IMR-90 (cell line): ENCODE measurements at places on chromosomes 2 and 18. TPM values are rescaled to one million over a fixed set of nuclear protein-coding genes. Genes with fewer than 3 reads are reported as not detected.
A peak's percentile ranks its signal among the peaks of the same experiment; 100 is the strongest.

- peak; percentile 68 for DNase-seq
Measured at GRCh38 chr18:59056706-59057492, 82.8 kb upstream of the SEC11C start.

GRCh38 chr2:138335036-138335435, 166.5 kb upstream of the SPOPL start:
- no peak for DNase-seq

GRCh38 chr2:163799807-163800206, 64.0 kb upstream of the FIGN start:
- DNase-seq = no peak

- no peak for DNase-seq
Measured at GRCh38 chr18:911025-911424, 6.4 kb downstream of the ADCYAP1 start.

GRCh38 chr2:10400978-10401951, 46.9 kb downstream of the ODC1 start:
- DNase-seq = no peak

DNA sequence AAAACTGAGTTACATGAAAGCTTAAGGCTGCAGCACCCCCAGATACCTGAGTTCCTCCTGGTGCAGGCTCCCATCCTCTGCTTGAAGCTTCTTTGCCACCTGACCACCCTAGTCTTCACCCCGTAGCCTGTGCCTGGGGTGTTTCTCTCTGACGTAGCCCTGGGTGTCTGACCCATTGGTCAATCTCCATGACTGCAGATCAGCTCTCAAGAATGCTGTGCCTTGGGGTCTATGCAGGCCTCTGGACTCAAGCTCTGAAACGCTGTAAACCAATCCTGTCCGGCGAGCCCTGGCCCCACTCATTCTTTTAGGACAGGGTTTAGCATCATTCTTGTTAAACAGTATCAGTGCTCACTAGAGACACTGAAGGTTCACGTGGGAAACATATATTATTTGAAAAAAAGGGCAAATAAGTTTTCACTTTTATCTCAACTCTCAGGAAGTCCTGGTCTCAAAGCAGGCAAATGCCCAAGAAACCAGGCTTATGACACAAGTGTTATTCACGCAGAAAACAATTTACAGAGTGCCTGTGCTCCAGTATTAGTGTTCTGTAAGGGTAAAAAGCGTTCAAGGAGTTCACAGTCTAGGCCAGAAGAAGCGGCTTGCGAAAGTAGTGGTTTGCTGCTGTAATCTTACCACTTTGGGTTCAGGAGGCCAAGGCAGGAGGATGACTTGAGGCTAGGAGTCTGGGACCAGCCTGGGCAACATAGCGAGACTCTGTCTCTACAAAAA, 22.8 kb upstream of the PPP4R1 start:
- DNase-seq = peak; percentile 57

GRCh38 chr2:242020196-242021004, 150.9 kb downstream of the RTP5 start:
- DNase-seq = no peak

- no peak for DNase-seq
Measured at GRCh38 chr2:37154785-37155184, 2.0 kb downstream of the EIF2AK2 start.

DNA sequence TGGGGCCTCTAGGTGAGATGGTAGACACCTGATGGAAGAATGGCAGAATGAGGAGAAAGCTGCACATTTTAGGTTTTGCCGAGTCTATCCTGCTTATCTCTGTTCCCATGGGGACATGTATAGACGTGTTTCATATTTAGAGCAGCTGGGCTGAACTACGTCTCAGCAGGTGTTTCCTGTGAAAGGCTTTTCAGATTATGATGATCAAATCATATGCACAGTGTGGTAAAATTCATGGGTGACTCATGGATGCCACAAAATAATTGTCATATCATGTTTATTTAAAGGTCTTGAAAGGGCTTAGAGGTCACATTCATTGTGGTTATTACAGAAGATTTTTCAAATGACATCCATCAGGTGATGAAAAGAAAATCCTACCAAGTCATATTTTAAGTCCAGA, 90.5 kb downstream of the ICOS start:
- DNase-seq = peak; percentile 13

- DNase-seq = no peak
Measured at GRCh38 chr2:180307096-180307495, 300.0 kb upstream of the CWC22 start.

DNA sequence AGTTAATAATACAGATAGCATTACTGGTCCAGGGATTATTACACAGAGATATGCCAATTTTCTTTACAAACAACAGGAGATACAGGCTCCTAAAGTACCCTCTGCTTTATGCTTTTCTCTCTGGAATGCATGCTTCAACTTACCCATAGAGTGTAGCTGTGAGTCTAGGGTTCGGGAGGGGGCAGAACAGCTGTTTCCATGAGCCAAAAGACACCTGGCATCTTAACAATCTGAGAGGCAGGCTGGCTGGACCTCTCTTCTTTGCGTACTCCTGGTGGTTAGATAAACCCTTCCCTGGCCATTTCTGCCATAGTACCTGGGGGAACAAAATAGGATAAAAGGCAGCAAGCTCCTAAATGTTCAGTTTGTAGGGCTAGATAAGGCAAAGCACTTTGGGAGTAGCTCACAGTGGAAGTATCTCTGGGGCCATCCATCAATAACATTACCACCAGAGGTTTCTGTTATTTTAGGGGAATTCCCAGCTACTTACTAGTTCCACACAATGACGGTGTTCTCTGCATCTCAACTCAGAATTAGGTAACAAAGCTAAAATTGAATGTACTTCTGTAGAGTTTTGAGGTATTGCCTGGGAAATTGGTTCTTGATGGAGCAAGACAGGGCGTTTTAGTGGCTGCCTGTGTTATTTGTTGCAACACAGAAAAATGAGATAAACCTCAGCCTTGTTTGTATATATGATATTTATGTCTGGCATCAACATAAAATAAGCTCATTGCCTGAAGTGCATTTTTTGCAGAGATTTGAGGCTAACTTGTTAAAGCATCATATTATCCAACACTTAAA, 6.2 kb upstream of the CCDC85A start:
- DNase-seq = no peak

DNA sequence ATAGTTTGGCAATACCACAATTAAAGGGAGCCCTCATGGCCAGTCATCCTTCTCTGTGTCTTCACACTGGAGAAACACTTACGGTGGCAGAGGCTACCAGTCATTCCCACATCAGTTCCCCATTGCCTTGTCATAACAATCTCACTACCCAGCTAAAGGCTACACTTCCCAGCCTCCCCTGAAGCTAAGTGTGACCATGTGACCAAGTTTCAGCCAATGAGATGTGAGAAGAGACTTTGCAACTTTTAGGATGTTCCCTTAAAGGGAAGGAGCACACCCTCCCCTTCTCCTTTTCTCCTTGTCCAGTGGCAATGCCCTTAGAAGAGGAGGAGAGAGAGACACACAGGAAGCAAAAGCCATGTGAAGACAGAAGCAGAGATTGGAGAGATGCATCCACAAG, 89.0 kb upstream of the RAB12 start:
- no peak for DNase-seq

DNA sequence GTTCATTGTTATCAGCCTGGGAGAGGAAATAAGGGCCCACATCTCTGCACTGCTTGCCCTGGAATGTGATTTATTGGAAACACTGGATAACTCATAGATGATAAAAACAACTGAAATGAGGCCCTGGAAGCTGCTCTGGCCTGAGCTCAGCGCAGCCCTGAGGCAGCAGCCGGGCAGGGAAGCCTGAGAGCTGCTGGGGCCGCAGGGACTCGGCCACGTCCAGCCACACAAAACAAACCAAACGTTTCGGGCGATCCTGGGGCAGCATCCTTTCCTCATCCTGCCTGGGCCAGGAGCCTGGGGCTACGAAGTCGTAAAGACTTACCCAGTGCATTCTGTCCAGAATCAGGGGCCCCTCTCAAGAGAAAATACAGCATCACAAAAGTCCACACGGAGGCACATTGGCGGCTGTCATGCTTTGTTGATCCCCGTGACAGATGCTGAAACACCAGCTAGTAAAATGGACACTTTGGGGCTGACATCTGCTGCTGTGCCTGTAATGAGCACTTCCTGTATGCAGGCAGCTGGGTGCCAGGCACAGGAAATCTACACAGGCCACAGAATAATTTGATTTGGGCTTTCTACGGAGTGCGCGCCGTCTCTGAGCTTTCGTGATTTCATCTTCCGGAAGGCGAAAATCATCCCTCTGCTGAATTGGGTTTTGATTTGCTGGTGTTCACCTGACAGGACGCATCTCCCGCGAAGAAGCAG, 250.6 kb downstream of the EIPR1 start:
- no peak for DNase-seq

DNA sequence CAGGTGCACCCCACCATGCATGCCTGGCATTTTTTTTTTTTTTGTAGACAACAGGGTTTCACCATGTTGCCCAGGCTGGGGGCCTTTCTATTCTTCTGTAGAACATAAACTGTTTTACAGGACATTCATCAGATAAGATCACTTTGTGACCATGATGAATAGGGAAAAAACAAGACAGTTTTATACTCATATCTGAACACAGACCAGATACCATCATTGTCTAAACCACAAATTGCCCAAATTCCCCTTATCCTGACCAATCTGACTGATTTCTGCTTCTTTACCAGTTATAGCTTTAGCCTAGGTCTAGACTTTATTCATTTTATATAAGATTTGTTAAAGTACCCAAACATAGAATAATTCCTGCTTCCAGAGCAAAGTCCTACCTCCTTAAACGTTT, 1699.3 kb upstream of the TMEFF2 start:
- DNase-seq = no peak

DNA sequence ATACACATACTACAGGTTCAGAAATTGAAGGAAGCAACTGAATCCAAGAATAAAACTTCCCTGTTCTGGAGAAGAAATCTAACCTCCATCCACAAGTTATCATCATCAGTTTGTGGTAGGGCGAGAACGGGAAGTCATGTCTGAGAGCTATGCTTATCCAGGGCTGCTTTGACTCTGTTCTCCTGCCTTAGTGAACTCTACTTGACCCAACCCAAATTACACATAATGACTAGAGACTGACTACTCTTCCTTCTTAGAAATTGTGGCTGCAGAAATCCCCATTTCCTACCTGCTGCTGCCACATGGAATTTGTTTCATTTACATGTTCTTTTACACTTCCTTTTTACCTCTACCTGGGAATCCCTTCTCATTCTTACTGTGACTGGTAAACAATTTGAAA, 1102.6 kb upstream of the PIK3C3 start:
- no peak for DNase-seq

DNA sequence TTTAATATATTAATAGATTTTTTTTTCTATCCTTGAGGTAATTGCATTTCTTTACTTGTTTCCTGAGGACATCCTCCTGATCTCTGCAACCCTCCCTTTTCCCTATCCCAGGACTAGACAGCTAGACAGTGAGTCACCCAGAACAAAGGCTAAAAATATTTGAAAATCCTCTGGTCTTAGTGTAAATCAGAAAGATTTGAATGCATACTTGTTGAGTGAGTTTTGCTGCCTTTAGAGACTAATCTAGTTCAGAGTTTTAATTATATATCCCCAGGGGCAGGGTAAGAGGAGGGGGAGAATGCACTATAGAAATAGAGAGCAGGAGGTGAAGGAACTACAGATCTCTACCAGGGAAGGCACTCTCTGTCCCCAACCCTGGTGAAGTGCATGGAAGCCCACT, 202.3 kb upstream of the TCF4 start:
- DNase-seq = peak; percentile 90

DNA sequence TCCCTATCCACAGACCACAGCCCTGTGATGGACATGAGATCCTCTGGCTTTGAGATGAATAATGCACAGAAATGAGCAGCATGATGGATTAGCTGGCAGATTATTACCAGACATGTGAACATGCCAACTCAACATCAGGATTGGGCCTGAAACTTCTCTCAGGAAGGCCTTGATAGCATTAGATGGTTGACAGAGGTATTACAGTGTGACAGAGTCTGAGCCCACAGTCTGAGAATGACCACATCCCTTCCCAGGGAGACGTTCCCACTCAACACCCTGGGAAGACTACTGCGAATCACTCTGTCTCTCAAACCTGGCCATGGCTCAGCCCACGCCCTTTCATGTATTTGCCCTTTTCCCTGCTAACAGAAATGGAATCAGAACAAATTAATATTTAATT, 66.9 kb downstream of the BCL11A start:
- no peak for DNase-seq

DNA sequence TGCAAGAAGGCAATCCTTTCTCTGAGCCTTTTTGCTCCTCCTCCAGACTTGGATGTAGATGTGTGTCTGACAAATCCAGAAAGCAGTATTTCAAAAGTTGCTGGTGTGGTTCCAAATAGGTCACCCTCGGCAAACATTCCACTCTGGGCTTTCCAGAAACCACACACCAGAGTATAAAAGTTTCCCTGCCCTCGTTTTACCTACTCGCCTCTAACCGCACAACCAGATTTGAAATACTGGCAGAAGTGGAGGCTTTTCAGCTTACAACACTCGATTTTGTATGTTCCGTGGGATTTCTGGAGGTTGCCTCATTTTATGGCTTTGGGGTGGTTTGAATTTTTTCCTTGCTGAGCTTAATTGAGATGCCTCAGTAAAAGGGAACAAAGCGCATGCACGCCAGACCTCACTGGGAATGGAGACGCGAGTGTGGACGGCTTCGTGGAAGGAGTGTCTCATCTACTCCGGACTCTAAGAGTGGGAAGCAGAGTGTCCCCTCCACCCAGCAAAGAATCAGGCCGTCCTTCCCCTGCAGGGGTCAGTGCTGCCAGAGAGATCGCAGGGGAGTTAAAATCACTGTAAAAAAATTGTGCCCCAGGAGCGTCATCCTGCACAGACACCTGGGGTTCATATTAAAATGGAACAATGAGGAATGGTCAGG, 44.0 kb upstream of the RPL31 start:
- DNase-seq = peak; percentile 84

DNA sequence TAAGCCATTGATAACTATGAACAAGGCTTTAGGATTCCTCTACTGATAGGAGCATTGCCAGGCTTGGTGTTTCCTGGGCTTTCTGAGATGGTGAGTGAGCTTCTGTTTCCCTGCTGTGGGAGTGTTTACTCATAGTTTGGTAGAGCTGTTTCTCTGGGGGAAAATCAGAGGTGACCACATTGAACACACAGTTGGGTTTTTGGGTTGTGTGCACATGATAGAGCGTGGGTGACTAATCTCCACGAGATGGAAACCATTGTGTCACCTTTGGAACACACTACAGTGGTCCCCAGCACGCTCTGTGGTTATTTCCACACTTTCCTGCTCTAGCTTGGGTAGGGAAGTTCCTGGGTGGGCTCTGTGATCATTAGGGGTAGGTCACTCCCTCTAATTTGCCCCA, 5.4 kb downstream of the IL1R1 start:
- peak; percentile 34 for DNase-seq

- DNase-seq = peak; percentile 39
Measured at GRCh38 chr2:171564463-171564862, 42.2 kb downstream of the CYBRD1 start.

DNA sequence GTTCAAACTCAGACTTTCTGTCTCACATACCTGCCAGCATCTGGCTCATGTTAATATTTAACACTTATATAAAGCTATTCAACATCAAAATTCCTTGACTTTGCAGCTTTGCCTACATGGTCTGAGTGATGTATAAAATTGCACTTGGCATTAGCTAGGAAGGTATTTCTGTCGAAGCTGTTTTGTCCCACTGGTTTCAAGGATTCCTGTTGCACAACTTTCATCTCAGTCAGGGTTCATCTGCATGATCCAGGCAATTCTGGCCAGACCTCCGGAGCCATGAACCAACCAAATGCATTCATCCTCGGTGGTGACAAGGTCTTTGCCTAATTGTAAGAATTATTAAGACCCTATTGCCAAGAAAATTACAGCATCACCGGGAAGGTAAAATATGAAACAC, 185.4 kb downstream of the ZEB2 start:
- no peak for DNase-seq

The CKAP2L gene
- total RNA-seq = 9.9 and 13.3 TPM in 2 replicates

The CFAP65 gene
- not detected in 2 replicates for total RNA-seq

The SH3YL1 gene
- 18.1 and 25.3 TPM in 2 replicates for total RNA-seq

The OTOS gene
- not detected in 2 replicates for total RNA-seq

The PRKAG3 gene
- total RNA-seq = not detected in 2 replicates
